ENCODE measurements at places on chromosomes 6 and 20.

DNA sequence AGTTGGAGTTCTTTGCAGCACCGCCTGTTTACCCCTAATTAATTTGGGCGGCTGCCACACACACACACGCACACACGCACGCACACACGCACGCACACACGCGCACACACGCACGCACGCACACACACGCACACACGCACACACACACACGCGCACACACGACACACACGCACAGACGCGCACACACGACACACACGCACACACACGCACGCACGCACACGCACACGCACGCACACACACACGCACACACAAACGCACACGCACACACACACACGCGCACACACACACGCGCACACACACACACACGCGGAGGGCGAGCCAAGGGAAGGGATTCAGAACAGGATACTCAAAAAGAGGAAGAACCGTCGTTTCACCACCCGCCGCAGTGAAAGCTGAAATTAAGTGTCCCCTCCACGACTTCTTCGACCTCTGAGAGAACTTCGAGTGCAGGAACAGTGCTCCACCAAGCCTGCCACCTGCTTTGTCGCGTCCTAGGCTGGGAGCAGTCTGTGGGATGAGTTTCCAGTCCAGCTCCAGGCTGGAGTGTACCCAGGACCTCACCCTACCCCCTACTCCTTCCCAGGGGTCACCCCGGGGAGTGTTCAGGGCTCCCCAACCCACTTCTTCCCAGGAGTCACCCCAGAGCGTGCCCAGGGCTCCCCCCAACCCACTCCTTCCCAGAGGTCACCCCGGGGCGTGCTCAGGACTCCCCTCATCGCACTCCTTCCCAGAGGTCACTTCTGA lies 1.1 kb downstream of the RNASET2 start:
- DNase-seq, result peak; percentile 63

DNA sequence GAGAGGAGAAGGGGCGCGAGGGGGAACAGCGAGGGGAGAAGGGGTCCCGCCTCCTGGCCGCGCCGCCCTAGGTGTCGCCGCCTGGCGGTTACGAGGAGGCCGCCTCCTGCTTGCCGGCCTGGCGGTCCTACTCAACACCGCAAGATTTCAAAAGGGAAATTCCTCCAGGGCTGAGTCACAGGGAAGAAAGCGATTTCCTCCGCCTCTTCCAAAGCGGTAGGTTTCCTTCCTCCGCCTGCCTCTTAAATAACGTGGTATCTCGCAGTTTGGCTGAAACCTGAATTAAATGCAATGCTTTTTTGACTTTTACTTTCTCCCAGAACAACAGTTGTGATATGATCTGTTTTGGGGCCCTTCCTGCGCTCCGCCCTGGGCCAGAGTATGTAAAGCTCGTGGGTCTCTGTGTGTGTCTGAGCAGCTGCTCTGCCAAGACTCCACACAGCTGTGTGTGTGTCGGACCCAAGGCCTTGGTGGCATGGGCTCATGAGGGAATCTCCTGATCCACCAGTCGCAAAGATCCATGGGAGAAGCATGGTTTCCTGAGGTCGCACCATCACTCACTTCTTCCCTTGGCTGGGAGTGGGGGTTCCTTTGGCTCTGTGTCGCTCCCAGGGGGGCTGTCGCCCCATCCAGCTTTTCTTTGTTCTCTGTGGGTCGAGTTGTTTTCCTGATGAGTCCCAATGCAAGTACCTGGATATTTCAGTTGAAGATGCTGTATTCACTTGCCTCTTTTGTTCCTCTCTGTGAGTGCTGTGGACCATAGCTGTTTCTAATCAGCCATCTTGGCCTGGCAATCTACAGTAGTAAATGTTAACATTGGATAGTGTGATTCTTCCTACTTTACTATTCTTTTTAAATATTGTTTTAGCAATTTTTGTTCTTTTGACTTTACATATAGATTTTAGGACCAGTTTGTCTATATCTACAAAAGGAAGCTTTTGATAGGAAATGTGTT lies 31.6 kb upstream of the NOTCH4 start:
- DNase-seq, result peak; percentile 53

GRCh38 chr6:156731396-156731795 lies 45.8 kb upstream of the ARID1B start:
- DNase-seq, result no peak

DNA sequence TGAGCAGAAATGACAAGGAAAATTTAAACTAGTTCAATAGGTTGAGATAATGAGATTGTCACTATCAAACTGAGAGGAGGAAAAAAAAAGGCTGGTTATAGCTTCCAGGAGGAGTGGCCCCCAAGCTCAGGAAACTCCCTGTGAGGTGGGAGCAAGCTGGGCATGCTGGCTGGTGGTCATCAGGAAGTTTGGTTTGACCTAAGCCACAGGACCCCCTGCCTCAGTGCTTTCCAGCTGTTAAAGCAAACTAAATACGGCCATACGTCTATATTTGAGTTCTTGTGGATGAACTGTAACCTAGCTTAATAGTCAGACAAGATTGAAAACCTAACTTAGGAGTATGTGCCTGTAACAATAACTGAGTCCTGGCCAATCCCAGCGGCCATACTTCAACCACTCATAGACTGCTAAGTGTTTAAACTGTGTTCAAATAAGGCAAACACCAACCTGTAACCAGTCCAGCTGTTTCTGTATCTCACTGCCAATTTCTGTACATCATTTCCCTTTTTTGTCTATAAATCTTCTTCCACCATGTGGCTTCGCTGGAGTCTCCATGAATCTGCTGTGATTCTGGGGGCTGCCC lies 24.6 kb upstream of the ZBTB24 start:
- DNase-seq, result no peak

GRCh38 chr6:94323853-94324252 lies 904.5 kb upstream of the EPHA7 start:
- DNase-seq, result peak; percentile 2

DNA sequence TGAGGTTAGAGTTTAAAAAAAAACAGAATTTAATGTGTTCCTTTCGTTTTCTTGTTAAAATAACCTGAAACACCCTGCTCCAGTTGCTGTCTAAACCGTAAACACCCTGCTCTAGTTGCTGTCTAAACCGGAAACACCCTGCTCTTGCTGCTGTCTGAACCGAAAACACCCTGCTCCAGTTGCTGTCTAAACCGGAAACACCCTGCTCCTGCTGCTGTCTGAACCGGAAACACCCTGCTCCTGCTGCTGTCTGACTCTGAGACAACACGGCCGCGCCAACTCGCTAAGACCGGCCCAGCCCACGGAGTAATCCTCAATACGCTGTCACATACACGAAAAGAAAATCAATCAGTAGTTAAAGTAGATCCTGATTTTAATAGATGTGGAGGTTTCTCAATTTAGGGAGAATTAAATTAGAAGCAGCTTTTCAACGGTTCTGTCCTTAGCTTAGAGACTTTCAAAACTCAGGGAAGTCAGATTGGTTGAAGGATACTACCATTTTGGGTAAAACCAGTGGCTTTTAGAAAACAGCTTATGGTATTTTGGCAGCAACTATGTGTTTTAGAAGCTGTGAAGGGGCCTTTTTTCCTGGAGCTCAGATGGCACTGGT lies 98.3 kb downstream of the RAMACL start:
- peak; percentile 80 for DNase-seq

DNA sequence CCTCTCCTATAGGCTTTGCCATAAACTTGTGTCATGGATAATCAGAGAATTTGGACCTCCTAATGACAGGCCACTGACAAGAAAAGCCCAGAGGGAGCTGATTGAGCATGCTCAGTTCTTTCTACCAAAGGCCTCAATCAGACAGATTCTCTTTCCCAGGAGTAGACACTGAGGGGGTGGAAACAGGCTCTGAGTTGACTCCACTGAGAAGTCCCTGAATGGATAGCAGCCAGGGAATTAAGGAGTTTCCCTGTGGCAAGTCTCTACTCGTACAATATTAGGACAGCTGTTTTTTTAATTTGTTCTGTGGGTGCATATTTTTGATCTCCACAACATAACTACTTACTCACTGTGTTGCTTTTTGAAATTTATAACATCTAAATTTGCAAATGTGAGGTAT lies 63.3 kb downstream of the SLC16A10 start:
- no peak for DNase-seq

DNA sequence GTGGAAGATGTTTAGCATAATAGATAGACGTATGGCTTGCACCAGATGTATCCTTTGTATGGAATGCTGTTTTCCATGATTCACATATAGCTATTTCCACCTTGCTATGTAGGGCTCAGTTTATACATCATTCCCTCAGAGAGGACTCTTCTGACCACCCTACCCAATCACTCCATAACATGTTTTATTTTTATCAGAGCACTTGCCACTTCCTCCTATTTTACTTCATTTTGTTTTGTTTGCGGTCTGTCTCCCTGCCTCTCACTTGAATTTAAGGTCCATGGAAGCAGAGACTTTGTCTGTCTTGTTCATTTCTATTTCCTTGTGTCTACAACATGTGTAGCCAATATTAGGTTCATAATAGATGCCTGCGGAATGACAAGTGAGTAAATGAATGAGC lies 266.9 kb upstream of the CITED2 start:
- DNase-seq, result peak; percentile 50

DNA sequence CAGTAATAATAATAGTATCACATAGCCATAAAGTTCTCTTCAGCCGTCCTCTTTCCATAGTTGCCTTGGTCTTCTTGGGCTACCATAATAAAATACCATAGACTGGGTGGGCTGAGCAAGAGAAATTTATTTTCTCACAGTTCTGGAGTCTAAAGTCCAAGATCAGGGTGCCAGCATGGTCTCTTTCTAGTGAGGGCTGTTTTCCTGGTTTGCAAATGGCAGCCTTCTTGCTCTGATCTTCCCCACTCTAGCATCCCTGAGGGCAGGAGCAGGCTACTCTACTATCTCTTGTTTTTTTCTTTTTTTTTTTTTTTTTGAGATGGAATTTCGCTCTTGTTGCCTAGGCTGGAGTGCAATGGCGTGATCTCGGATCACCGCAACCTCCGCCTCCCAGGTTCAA lies 8.2 kb upstream of the BEND3 start:
- DNase-seq, result no peak

DNA sequence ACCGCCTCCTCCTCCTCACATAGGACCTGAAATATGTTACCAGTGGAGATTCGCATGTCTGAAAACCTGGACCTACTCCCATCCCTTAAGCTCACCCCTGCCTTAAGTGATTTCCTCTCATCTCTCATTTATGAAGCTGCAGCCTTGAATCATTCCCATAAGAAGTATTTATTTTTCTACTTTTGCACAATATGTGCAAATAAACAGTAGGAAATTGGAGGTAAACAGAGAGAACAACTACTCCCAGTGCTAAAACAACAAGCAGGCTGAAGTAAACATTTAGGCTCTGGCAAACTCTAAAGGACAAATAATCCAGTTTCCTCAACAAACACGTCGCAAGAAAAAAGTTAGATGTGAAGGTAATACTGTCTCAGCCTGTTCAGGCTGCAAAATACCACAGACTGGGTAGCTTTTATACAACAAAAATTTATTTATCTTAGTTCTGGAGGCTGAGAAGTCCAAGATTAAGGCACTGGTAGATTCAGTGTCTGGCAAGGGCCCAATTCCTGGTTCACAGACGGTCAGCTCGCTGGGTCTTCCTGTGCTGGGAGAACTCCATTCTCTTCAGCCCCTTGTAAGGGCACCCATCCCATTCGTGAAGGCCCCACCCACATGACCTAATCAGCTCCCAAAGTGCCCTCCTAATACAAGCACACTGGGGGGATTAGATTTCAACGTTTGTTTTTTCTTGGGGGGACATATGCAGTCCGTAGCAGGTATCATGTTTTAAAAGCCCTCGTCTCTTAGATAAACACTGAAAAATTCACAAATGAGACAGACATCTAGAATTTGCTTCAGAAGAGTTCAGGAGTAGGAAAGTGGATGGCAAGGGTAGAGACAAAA lies 15.6 kb downstream of the SPATA2 start:
- no peak for DNase-seq

DNA sequence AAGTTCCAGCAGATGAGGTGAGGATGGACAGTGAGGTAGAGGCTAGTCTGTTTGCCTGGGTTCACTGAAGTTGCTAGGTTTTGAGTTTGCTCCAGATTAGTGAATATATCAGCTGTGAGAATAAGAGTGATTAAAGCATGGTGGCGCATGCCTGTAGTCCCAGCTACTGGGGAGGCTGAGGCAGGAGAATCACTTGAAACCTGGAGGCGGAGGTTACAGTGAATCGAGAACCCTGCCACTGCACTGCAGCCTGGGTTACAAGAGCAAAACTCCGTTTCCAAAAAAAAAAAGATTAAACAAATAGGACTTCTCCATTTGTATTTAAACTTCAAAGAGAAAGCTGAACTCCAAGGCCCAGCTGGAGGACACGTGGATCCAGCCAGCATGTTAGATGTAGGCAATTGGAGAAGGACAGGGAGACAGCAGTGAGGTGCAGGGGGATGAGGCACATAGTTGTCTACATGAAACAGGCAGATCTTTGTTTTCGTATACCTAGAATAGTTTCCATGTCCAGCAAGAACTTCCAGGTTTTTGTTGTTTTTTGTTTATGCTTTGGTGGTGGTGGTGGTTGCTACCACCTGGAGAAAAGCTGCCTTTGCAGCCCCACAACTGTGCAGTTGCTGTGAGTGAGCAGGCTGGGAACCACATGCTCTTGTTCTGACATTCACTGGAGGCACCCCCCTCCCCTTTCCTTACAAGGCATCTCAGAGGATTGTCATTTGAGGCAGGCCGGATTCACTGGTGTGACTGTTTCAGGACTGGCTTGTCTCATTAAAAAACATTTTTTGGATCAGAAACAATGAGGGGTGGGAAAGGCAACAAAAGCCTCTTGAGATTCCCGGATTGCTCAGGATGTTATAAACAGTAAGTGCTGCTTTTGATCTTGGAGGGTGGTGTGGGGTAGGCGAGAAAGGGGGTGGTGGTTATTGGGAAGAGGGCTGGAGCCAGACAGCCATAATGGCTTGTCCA lies 72.3 kb downstream of the JARID2 start:
- DNase-seq, result no peak

DNA sequence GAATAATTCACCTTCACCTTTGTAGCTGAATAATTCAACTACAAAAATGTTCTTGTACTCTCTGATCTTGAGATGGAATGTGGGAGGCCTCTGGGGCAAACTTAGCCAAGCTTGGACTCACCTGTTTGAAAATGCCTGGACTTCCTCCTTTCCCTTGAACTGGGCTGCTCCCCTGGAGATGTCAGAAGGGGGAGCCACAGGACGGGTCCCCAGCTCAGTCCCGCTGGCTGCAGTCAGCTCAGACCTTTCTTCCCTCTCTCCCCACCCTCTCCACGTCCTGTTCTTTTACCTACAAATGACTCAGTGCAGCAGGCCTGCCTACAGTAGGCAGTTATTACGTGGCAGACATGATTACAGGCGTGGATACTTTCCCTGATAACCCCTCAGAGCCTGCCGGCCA lies 131.5 kb upstream of the RALGAPA2 start:
- DNase-seq, result no peak

GRCh38 chr6:158765499-158766068 lies 53.6 kb downstream of the EZR start:
- DNase-seq, result no peak

- peak; percentile 54 for DNase-seq
These were observed 179.8 kb downstream of the TASP1 start for GRCh38 chr20:13458860-13459451.

- DNase-seq, result no peak
These were observed 381.7 kb downstream of the BCKDHB start for GRCh38 chr6:80488190-80488589.

Measured in hematopoietic multipotent progenitor cell treated with erythropoietin and hydrocortisone succinate and interleukin-3 and kit ligand, for 8 days (in vitro differentiated cells).